ENCODE measurements at places on chromosomes 12 and 14.

DNA sequence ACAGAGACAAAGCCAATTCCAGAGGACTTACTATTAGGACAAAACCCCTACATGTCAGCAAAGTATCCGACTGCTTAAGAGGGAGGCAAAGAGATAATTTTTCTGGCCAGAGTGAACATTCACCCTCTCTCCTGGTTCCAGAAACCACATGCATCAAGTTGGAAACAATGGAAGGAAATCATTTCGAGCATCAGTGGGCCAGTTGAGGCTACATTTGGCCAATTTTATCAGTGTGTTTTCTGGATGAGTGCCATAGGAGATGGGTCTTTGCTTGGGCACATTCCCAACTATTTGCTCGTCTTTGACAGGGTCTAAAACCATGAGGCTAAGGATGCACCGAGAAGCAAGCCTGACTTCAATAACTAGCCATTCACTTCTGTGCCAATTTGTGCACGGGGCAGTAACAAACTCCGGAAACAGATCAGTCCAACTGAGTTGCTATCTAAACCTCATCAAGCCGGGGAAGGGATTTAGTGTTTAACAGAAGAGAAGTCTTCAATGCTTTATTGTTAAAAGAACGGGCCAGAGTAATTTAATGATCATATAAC is 17.4 kb downstream of the EGLN3 start:
- no peak for DNase-seq

GRCh38 chr12:65636436-65636835 is 187.8 kb upstream of the HMGA2 start:
- no peak for DNase-seq

GRCh38 chr14:73249564-73250316 is 12.4 kb downstream of the PAPLN start:
- no peak for DNase-seq

- DNase-seq = no peak
Measured at GRCh38 chr12:10389904-10390303, at the start of gene KLRK1. Gene KLRK1 (minus strand): TSS chr12:10390041. CDS start chr12:10388810, 1,231 bp downstream.

DNA sequence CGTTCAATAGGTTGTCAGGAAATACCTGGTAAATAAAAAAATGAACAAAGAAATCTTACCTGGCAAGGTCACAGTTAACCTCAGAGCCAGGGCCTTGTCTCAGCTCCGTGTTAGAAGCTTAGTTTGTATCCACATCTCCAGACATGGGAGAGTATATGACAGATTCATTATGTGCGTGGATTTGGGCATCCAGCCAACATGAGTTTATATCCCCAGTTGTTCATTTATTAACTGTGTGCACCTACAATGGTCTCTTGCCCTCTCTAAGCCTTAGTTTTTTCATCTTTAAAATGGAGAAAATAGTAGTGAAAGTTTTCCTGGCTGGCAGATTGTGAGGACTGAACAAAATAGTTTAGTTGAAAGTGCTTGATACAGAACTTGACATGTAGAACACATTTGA is 437.8 kb downstream of the NPAS3 start:
- no peak for DNase-seq

DNA sequence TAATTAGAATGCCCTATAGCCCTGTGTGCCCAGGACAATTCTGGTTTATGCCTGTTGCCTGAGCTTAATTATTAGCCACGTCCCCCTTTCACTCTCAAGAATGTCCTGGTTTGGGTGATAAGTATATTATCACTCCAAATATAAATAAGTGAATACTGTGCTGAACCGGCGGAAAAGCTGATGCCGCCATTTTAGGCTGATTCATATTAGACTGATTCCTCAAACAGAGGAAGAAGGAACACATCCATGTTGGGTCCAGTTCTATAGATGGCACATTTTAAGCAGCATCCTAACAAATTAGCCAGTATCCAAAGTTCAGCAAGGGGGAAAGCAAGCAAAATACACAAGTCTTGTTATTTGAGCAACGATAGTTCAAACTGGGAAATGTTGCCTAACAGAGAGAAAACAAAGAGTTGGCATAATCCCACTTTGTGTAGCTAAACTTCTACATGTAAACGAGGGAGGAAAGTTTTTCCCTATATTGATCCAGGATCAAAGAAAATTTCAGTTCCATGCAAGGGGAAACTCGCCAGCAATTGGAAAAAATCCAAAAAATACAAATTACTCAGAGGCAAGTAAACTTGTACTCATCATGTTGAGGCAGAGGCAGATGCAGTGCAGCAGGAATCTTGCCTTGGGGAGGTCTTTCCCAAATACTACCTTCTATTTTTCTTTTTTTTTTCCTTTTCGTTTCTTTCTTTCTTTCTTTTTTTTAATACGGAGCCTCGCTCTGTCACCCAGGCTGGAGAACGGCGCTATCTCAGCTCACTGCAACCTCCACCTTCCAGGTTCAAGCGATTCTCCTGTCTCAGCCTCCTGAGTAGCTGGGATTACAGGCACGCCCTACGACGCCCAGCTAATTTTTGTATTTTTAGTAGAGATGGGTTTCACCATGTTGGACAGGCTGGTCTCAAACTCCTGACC is 96.2 kb downstream of the ITPR2 start:
- no peak for DNase-seq

DNA sequence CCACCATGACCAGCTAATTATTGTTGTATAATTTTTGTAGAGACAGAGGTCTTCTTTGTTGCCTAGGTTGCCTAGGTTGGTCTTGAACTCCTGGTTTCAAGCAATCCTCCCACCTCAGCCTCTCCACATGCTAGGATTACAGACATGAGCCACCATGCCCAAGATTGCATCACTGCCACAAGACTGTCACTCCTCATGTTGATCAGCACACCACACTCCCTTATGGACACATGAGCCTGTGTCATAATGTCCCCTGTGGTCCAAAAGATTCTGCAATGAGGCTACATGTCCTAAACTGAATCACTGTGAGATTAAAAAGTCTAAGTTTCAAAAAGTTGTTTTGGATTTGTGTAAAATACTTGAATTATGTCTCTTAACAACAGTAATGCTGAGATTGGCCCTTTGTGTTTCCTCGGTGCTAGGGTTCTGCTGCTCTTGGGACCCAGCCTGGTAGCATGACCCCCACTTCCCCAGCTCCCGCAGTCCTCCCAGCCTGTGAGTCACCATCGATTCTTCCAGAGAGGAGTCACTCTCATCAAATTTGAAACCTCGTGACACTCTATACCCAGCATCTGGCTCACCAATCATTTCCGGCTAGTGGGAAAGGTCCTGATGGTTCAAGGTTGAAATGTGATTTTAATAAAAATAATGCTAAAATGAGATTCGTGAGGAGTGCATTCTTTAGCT is 890.9 kb downstream of the VRK1 start:
- no peak for DNase-seq

DNA sequence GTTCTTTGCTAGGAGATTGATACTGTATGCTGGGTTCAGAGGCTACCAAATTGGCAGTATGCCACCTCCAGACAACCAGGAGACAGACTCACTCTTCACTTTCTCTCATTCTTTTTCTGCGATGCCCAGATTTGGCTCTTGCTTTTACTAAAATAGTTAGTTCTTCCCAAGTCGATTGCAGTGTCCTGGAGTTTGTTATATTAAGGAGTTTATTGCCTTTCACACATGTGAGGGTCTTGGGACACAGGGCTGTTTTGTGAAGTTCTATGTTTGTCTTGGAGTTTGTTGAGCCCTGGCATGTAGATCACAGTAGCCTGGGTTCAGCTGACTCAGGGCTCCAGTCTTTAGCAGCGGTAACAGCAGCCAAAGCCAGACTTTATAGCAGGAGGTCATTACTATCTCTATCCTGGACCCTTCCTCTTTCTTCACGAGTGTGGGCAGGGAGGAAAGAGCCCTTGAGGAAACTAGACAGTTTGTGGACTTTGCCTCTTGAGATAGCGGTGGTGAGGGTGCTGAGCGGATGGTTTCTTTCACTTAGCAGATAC is 1.6 kb downstream of the MLEC start:
- DNase-seq = no peak

DNA sequence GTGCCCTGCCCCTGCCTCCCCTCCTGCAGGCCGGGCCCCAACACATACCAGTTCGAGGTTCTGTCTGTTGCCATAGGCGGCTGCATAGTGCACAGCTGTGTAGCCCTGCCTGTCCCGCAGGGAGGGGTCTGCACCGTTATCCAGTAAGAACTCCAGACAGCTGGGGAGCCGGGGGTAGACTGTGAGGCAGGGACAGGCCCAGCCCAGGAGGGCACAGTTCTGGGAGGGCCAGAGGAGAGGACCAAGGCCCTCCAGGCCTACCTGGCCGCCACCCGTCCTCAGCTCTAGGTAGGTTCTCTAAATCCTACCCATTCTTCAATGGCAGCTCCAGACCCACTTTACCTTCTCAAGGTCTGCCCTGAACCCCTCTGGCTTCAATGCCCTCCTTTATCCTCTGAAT is 9.5 kb downstream of the ANKRD52 start:
- DNase-seq = no peak

- DNase-seq = no peak
Measured at GRCh38 chr12:16285586-16285985, 8.1 kb upstream of the SLC15A5 start.

- no peak for DNase-seq
Measured at GRCh38 chr12:109447482-109447881, 29.6 kb downstream of the KCTD10 start.
